Activated CD8-positive, alpha-beta memory T cell treated with anti-CD3 and anti-CD28 coated beads for 24 hours (primary cell): ENCODE measurements at places on chromosomes 13 and 19.

DNA sequence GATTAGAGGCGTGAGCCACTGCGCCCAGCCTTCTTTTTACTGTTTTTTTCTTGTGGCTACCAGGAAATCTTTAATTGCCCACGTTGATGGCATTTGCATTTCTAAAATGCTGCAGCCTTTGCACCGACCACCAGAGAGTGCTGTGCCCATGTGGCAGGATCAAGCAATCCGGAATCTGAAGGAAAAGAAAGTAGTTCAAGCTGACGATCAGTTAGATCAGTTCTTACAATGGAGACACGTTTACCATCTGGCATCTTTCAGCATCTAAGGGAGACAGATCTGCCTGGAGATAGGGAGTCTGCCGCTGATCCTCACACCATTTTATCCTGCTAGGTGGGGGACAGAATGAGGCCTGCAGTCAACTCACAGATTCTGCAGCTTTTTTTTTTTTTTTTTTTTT, 19.9 kb downstream of the TINCR start:
- no peak for DNase-seq

DNA sequence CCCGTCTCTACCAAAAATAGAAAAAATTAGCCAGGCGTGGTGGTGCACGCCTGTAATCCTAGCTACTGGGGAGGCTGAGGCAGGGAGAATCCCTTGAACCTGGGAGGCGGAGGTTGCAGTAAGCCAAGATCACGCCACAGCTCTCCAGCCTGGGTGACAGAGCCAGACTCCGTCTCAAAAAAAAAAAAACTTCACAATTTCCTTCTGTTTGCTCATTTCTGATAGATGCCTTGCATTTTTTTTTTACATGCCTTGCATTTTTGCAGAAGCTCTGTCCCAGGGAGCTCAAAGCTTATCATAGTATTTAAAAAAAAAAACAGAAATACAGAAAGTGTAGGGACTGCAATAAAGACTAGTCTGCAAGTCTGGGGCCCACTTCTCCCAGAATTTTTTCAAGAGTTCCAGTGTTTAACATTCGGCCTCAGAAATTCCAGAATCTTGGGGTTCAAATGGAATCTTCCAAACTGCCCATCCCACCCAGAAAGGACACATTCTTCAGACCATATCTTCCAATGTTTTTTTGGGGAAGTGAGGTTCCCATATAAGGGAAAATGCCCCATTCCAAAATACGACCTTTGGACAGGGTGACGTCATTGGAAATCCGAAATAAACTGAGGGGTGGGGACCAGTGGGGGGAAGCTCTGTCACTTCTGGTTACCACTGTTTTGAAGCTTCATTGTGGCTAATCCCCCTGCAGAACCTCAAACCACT, 17.2 kb upstream of the RAB8A start:
- DNase-seq, result no peak

- no peak for DNase-seq
Measured at GRCh38 chr19:29944390-29945012, 2.5 kb downstream of the URI1 start.

GRCh38 chr13:112999414-113000177, 30.6 kb downstream of the MCF2L start:
- DNase-seq, result no peak

- no peak for DNase-seq
Measured at GRCh38 chr19:54959840-54960239, 6.3 kb upstream of the NLRP2 start.

DNA sequence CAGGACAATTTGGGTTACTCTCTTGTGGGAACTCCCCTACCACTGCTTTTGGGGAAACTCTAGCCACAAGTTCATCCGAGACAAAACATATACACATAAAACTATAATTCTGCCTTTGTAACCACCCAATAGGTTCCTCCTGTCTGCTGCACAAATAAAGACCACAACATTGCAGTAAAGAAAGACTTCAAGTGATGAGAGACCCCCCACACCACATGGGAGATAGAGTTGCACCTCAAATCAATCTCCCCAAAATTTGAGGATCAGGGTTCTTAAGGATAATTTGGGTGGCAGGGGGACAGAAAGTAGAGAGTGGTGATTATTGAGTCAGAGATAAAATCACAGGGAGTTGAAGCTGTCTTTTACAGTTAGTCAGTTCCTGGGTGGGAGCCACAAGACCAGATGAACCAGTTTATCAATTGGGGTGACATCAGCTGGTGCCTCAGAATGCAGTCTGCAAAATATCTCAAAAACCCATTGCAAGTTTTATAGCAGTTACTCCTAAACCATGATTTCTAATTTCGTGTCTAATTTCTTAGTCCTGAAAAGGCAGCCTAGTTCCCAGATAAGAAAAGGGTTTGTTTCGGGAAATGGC, 1348.5 kb downstream of the PCDH9 start:
- no peak for DNase-seq

DNA sequence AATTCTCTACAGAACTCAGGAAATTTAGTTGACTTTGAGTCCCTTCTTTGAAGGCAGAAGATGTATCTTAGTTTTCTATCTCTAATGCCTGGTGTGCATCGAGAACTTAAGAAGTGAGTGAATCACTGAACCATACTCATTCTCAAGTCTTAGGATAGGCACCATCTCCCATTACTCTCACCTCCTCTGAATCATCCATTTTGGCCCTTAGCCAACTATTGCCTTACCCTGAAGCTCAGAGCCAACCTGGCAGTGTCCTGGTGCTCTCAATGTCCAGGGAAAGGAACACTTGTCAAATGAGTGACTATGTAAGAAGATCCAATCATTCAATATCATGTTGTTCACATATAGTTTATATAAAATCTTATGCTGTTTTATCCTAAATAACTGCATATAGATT, 146.6 kb downstream of the RGCC start:
- no peak for DNase-seq
